Mesothelial cell of epicardium (in vitro differentiated cells): ENCODE measurements at places on chromosomes 16 and 17. TPM values are rescaled to one million over a fixed set of nuclear protein-coding genes. Genes with fewer than 3 reads are reported as not detected.
A peak's percentile ranks its signal among the peaks of the same experiment; 100 is the strongest.

DNA sequence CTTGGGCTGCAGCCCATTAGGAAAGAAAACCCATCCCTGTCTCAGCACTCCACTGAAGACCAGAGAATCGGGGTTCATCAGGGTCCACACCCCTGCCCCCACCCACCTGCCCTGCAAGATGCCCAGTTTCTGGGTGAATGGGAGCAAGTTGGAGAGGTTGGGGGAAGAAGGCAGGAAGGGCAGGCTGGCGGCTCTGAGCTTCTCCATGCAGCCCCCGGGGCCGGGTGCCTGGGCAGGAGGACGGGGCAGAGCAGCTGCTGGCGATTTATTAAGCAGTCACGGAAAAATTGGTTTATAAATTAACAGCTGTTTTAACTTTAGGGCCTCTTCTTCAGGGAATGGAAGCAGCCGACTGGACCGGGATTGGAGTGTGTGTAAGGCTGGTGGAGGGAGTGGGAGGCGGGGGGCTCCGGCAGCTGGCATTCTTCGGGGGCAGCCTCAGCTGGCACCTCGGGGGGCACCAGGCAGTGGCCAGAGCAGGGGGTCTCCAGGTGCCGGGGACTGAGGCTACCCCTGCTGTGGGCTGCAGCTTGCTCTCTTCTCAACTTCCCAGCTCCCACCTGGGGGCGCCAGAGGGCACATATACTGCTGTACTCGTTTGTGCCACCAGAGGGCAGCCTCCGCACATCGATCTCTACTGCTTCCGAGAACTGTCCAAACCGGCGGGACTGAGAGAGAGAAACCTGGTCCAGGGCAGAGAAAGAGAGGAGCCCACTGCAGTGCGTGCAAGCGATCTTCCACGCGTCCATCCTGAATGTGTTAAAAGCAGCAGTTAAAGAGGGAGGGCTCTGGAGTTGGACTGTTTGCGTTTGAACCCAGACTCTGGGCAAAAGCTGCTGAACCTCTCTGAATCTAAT is 5.0 kb upstream of the PPP1R1B start:
- peaks cover 82% of the 10 kb centered on the region for H3K27me3 ChIP-seq
- peak; percentile 99 for DNase-seq
- no peak overlapping the region for H3K4me3 ChIP-seq

- H3K4me3 ChIP-seq: peak overlapping the region; percentile 93
- no peaks in the 10 kb centered on the region for H3K27me3 ChIP-seq
- peak overlapping the region; percentile 91 for H3K27ac ChIP-seq
- H3K4me1 ChIP-seq: peaks cover 45% of the 10 kb centered on the region
- DNase-seq: no peak
- H3K36me3 ChIP-seq: no peaks in the 10 kb centered on the region
Measured at GRCh38 chr17:18039535-18040260, 490 bp downstream of the GID4 start.

DNA sequence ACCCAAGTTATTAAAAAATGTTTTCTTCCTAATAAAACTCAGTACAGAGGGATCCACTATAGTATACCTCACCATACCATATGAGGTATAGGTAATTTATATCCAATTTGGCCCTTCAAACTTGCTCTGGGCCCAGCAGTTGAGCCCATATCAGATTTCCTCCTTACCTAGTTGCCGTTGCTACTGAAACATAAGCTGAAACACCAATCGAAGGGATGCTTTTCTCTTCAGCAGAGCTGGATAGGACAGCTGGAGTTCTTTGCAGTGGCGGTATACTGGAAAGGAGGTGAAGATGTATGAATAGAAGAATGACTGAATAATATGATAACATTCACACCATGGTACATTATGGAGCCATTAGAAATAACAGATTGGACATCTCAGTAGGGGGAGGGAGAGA is 42.7 kb downstream of the TNRC6C start:
- no peaks in the 10 kb centered on the region for H3K36me3 ChIP-seq
- DNase-seq: no peak
- H3K4me1 ChIP-seq: peaks cover 15% of the 10 kb centered on the region
- peak overlapping the region; percentile 26 for H3K27ac ChIP-seq
- H3K4me3 ChIP-seq: no peak overlapping the region

DNA sequence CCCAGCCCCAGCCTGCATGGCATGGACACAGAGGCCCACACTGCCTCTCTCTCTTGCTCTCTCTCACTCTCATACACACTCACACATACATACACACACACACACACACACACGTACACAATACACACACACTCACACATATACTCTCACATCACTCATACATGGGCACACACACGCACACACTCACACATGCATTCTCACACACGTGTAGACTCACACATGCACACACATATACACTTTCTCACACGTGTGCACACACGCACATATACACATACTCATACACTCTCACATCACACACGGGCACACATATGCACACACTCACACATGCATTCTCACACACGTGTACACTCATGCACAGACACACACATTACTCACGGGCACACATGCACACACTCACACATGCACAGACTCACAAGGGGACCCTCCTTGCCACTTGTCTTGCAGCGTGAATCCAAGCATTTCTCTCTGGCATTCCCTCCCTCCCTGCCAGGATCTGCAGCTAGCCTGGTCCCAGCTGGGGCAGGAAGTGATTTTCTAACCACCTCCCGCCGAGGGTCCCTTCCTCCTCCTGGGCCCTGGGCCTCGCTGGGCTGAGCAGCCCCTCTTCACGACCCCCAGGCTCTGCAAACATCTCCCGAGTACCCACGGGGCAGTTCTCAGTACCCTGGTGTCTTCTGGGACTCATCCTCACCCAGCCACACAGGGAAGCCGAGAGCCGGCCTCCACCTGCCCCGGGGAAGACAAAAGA is 37.5 kb downstream of the IL21R start:
- H3K27ac ChIP-seq: no peak overlapping the region
- H3K27me3 ChIP-seq: no peaks in the 10 kb centered on the region
- H3K4me1 ChIP-seq: no peaks in the 10 kb centered on the region
- DNase-seq: no peak
- no peak overlapping the region for H3K4me3 ChIP-seq
- H3K36me3 ChIP-seq: no peaks in the 10 kb centered on the region

SRCIN1 gene
- 19.4 to 21.4 TPM (median 20.8 TPM) in 3 replicates for total RNA-seq
